NCI-H1417 treated with DMSO at 0.1 percent for 48 hours (cell line): ENCODE measurements at places on chromosomes 16 and 17.

- peak; percentile 39 for DNase-seq
Measured at GRCh38 chr16:3012828-3013420, at the start of gene CLDN9. CLDN9 (plus strand) TSS chr16:3012923; CDS start chr16:3013363, 440 bp downstream.

DNA sequence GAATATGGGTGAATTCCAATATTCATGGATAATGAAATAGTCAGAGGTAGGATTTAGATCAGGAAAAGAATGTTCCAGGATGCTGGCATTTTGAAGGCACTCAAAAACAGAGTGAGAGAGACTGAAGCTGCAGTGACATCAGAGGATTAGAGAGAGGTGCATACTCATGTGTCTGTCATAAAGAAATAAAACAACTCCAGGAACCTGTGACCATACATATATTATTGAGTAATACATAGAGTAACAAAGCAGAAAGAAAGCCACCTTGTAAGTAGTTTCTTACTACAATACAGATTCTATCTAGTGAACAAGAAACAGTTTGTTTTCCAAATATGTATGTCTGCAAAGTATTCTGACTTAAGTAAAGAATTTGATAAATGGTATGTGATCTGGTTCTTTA, 62.3 kb upstream of the PHOSPHO1 start:
- DNase-seq = no peak

GRCh38 chr16:89131783-89132182, 38.1 kb downstream of the ACSF3 start:
- no peak for DNase-seq

- DNase-seq = no peak
Measured at GRCh38 chr16:87464691-87465300, 28.0 kb downstream of the ZCCHC14 start.

GRCh38 chr16:12837756-12838155, 34.1 kb upstream of the CPPED1 start:
- DNase-seq = no peak
